ENCODE measurements at places on chromosomes 1 and 21.

- no peak for DNase-seq
Observed at GRCh38 chr1:199877526-199878384, 149.8 kb upstream of the NR5A2 start.

- no peak for DNase-seq
Observed at GRCh38 chr1:182293119-182293589, 98.4 kb downstream of the GLUL start.

DNA sequence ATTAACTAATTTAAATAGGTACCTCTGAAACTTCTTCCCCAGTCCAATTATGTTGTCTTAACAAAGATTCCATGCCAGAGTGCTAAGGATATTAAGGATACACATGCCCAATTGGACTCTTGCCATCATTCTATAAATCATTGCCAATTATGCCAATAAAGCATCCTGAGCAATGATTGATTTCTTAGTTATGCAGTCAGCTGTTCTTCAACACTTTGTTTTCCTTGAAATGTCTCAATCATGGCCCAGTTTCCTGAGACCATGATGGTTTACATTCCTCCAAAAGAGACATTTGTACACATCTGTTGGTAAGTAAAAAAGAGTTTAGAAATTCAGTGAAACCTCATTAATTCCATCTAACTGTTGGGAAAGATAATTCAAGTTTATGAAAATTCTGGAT is 180.4 kb upstream of the PKN2 start:
- no peak for DNase-seq

DNA sequence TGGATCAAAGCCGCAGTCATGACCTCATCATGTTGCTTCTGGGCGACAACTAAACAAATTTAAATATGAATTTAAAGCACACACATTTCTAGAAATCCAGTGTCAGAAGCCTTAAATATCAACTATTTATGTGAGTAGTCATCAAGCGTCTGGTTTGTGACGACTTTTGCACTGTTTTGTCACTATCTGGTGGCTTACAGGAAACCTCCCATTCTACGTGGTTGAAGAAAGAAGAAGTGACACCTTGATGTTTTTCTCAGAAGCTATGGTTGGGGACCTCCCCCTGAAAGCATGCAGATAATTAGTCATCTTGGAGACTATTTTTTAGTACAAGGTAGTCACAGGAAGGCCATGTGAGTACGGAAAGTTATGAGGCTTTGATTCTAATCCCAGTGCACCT is 58.5 kb downstream of the TENT5C start:
- peak; percentile 59 for DNase-seq

DNA sequence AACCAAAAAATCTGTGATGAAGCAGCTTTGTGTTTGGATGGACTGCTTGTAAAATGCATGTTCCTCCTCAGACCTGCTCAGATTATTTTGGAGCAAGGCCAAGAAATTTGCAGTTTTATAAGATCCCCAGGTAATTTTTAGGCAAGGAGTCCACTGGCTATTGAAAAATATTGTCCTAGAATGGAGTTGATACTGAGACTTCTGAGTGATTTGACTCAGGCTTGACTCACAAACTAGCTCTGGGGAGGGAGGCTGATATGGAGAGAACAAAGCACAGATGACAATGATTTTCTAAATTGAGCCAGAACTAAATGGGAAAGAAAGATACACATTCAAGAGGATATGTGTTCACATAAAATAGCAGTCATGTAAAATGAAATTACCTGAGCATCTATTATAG is 36.7 kb downstream of the AGL start:
- no peak for DNase-seq

GRCh38 chr1:243718893-243719292 is 131.2 kb downstream of the AKT3 start:
- DNase-seq = no peak

DNA sequence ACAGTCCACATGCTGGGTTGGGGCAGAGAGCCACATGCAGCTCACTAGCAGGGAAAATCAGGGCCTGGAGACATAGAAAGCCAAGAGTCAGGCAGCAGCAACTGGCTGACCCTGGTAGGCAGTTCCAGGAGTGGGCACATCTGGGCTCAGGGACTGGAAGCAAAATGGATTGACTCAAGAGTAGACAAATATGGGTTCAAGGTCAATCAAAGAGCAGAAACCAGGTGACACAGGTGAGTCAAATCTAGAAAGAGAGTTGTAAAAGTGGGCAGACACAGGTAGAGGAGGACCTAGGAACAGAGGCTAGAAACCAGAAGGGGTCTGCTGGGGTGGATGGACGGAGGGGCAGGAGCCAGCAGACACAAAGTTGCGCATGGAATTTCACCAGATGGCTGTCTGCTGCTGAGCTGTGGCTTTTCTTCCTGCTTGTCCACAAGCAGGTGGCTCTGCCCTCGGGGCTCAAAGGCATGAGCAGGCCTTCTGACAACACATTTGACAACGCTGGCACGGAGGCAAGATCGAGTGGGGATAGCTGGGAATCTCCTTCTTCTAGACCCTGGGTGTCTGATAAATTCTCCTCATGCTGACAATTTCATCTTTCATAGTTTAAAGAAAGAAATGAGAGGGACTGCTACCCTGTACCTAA is 40.8 kb upstream of the IGSF3 start:
- DNase-seq = no peak

- no peak for DNase-seq
Observed at GRCh38 chr1:47758341-47759250, 238.6 kb downstream of the TRABD2B start.

GRCh38 chr1:153362187-153362775 is 4.6 kb downstream of the S100A9 start:
- DNase-seq = no peak

GRCh38 chr1:172360985-172361384 is 59.5 kb upstream of the C1orf105 start:
- no peak for DNase-seq

DNA sequence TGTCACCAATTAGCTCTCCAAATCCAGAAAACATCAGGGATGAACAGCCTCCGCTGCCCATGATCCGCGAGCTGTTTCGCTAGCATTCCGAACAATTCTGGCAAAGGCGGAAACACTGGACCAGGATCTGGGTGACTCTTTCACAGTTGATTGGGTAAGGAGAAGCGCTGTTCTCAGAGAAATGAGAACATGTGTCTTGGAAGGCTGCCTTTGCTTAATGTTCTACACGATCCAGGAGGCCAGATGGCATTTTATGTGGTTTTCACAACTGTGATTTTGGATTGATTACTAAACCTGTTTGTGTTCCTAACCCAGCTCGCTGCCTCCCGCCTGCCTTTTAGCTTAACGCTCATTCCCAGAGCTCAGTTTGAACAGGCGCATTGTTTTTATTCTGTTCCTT is 144.0 kb downstream of the KIF26B start:
- DNase-seq = no peak

DNA sequence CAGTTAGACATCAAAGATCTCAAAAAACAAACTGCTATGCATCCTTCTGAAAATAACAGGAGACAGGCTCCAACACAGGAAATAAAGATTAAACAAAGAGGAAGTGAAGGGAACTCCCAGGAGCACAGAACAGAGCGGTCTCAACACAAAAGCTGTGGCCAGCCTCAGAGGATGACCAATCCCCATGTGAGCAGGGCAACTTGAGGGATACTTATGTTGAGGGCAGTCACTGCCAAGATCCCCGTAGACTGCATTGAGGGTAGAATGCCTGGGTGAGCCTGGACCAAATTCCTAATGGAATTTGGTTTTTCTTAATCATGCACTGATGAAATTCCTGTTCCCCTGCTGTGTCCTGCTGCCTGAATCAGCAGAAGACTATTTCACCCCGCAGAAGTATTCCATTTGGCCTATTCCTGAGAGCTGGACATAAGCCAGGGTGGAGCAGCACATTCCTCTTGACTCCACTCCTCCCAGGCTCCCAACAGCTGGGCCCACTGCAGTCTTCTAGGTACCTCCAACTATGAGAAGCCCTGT is 49.0 kb downstream of the JAK1 start:
- no peak for DNase-seq

Data from activated CD8-positive, alpha-beta memory T cell treated with anti-CD3 and anti-CD28 coated beads for 24 hours (primary cell).